ENCODE measurements at places on chromosomes 12 and 14.
A peak's percentile ranks its signal among the peaks of the same experiment; 100 is the strongest.

DNA sequence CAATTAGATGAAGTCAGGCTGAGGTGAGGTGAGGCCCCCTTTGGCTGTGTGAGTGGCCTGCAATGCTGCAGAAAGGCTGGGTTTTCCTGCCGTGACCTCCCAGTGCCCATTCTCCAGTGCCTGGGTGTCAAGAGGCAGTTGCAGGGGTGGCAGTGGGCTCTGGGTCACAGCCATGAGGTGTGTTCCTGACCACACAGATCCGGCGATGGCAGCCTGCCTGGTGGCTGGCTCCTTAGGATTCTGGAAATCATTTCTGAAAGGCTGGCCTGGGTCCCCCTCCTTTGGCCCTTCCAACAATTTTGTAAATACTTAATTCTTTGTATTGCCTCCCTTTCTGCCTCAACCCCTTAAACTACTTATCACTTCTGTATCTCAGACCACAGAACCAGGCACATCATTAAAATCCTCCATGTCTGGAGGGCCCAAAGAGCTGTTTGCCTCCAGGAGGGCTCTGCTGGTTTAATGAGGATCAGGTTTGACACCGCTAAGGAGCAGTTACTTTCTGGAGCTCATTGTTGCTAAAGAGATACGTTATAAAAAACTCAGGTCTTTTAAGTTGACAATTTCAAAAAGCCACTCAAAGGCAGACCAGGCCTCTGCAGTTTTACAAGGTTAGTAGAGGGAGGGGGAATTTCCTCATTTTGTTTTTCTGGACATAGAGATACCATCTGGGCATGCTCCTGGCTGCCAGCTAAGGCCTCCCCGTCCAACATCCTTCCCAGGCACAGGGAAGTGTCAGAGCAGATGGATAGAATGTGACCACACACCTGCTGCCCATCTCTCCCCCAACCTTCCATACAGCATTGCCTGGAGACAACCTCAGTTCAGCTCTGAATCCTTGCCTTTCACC, 204.4 kb downstream of the FOXN3 start:
- DNase-seq: no peak

DNA sequence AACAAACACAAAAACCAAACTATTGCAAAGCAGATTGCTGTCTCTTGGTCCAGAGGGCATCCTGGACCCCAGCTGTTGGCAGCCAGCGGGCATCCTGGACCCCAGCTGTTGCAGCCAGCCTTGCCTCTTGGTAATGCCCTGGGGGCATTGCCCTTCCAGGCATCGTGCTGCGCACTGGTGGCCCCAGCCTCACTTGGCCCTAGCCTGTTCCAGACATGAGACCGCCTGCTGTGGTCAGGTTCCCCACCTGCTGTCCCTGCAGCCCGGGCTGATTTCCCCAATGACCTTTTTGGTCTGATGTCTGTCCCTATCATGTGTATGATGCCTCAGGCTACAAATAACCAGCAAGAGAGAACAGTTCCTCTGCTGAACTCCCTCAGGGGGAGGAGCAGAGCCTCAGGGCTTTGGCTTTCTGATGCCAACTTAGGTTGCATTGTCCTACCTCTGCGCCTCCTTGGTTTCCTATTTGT, 20.8 kb downstream of the MLXIP start:
- DNase-seq: no peak

- no peak for DNase-seq
Measured at GRCh38 chr12:131038961-131039950, 85.5 kb downstream of the ADGRD1 start.

- peak; percentile 46 for DNase-seq
Measured at GRCh38 chr12:111429828-111430432, 24.2 kb downstream of the SH2B3 start.

DNA sequence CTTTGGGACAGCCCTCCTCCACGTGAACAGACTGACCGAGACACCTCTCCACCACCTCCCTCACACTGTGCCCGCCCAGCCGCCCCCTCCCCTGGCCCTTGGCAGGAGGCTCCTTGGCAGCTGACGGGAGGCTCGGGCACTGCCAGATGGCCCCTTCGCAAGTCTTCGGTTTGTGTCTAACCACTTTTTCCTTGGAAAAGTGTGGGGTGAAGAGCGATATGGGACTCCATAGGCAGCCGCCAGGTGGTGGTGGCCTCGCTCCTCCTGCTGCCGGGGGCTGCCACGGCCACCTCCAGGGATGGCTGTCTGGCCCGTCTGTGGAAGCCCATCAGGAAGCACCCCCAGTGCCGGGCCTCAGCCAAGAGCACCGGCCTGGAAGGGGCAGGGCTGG, 58.7 kb downstream of the LRCOL1 start:
- no peak for DNase-seq

DNA sequence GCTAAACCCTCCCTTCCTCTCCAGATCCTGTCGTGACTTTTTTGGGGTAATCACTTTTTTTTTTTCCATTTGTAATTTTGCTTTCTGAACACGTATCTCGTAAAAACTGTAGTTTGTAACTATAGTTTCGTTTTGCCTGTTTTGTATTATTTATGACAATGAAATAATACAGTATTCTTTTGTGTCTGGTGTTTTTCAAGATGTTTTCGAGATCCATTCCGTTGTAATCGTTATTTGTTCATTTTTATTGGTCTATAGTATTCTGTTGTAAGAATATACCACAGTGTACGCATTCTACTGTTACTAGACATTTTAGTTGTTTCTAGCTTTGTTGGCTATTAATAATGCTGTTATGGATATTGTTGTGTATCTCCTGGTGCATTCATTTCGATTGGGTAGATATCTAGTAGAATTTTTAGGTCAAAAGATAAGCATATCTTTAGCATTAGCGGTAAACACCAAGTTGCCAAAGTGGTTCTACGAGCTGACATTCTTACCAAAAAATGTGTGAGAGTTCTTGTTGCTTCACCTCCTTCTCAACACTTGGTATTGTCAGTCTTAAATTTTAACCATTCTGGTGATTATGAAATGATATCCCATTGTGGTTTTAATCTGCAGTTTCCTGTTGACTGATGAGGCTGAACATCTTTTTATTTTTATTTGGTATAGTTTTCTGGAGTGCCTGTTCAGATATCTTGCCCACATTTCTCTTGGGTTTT, 92.3 kb upstream of the EVL start:
- DNase-seq: no peak

DNA sequence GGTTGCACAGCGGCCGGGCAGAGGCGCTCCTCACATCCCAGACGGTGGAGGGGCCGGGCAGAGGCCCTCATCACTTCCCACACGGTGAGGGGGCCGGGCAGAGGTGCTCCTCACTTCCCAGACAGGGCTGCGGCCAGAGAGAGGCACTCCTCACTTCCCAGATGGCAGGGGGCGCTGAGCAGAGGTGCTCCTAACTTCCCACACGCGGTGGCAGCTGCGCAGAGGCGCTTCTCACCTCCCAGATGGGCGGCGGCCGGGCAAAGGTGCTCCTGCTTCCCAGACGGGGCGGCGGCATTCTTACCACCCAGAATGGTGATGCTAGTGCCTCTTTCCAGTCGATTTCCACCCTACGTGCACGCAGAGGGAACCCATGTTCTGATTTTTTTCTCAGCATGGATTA, 304.4 kb downstream of the RGS6 start:
- no peak for DNase-seq

GRCh38 chr14:103427485-103428443, 42.5 kb downstream of the MARK3 start:
- DNase-seq: no peak

DNA sequence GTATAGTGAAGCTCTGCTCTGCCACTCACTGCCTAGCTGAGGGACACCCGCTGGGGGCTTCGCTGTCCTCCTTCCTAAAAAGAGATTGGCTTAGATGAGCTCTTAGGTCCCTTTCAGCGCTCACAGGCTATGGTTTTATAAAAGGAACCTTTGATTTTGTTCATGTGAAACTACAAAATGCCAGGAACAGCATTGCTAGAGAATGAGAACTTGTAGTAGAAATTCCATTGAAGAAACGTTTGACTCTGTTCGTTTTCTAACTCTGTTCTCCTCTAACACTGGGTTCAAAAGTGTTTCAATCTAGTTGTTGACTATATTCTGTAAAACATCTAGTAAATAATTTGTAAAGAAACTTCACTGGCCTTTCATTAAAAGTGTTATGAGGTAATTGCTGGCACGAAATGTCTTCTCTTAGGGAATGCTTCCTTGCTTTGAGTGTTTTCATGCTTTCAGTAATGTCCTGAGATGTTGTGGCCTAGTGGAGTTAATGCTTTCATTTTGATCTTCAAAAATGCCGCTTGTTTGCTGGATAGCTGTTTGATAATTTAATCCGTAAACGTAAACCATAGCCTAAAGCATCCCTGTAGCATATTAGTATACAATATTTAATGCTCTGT, 1.6 kb downstream of the MARK3 start:
- peak; percentile 56 for DNase-seq

DNA sequence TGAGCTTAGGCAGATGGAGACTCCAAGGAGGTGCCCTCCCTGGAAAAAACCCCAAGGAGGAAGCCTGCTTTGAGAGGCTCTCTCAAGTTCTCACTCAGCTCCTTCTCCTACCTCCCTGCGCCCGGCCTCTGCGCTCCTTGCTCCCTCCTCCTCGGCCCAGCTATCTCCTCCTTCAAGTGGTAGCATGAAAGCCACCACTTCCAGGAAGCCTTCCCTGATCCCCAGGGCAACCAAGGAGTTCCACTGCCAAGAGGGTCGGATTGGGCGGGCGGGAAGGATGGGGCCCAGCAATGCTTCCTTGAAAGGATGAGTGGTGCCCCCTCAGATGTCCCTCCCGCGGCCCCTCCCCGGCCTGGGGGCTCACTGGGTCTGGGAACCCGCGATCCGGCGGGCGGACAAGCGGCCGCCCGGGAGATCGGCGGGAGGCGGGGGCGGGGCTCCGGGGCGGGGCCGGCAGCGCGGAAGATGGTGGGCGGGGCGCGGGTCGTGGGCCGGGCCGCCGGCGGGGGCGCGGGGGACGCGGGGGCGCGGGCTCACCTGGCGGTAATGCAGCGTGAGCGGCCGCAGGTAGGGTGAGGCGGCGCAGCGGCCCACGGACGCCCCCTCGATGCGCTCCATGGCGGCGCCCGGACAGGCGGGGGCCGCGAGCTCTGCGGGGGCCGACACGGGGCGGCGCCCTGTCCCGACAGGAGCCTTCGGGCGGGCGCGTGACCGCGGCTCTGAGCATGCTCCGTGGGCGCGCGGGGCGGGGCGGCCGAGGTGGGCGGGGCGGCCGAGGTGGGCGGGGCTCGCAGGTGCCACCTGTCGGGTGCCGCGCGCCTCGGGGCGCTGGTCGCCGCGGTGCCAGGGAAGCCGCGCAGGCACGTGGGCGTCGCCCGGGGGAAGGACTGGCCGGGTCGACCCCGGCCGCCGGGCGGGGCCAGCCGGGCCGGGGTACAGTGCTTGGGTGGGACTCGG, at the start of gene NUDT14:
TSS of gene NUDT14 (minus strand) at position 721 of the 957 bp plus-strand sequence. CDS start at position 618, 103 bp downstream.
- DNase-seq: peak; percentile 67

GRCh38 chr14:98189062-98189461, 1082.9 kb downstream of the BCL11B start:
- no peak for DNase-seq

DNA sequence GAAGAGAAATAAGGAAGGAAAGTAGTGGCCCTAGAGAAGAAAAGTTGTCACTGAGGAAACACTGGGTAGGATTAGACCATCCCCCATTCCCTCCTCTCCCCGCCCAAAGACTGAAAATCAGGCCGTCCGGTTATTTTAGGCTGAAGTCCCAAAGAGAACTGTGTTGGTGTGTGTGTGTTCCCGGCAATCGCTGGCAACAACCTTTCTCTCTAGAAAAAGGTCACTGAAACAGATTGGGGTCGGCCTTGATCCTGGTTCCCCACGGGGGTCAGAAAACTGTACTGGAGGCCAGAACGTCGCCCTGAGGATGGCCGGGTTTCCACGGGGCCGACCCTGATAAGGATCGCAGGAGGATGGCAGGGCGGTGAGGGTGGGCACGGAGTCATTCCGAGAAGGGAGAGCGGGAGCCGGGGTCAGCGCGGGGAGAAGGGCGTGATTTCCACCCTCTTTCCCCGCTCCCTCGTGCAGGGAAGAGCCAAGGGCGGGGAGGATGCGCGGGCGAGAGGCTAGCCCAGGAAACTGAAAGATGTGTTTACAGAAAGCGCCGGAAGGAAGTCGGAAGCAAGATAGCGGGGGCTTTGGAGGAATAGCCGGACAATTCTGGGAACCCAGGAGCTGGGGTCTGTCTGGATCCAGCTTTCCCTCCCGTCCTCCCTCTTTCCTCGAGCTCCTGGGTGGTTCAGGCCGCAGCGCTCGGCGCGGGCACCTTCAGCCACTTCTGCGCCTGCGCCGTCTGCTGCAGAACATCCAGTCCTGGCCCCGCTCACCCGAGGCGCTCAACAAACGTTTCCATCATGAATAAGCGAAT, 25.3 kb upstream of the SPTLC2 start:
- peak; percentile 54 for DNase-seq

GRCh38 chr12:42756841-42757623, 167.5 kb upstream of the PRICKLE1 start:
- DNase-seq: no peak

DNA sequence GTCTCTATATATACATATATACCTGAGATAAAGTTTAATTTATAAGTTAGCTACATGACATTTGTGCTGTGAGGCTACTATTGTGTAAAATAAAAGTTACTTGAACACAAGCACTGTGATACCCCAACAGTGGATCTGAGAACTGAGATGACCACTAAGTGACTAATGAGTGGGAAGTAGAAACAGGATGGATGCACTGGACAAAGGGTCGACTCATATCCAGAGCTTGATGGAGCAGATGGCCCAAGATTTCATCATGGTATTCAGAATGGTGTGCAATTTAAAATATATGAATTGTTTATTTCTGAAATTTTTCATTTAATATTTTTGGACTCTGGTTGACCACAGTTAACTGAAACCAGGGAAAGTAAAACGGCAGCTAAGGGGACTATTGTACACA, 908.6 kb upstream of the MDGA2 start:
- DNase-seq: no peak

DNA sequence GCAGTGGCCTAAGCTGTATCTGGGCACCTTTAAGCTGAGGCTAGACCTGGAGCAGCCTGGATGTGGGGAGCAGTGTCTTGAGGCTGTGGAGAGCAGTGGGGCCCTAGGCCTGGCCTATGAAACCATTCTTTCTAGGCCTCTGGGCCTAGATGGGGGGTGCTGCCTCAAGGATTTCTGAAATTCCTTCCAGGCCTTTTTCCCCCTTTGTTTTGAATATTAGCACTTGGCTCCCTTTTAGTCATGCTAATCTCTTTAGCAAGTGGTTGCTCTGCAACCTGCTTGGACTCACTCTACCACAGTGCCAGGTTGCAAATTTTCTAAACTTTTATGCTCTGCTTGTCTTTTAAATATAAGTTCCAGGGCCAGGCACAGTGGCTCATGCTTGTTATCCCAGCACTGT, 41.6 kb upstream of the RFX4 start:
- no peak for DNase-seq

DNA sequence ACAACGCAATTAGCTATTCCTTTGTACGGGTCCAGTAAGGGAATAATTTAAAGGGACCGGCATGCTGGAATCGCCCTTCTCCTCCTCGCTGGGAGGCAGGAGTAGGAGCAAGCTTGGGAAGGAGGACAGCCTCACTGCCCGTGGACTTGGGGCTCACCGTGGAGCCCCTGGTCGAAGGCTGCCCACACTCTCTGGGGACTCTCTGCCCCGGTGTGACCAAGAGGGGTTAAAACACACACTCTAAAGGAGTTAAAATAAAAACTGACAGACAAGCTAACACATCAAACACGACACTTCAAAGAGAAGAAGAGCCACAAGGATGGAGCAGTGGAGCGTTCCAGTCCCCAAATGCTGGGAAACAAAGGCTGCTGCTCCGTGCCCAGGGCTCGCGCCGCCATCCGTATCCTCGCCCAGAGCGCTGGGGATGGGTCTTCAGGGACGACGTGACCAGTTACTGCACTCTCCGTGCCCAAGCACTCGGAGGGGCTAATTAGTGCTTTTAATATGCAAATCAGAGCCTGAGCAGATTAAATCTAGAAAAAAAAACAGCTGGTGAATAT, 123.3 kb downstream of the PAPOLA start:
- DNase-seq: no peak
